Ureter (tissue), 1 donor: ENCODE measurements at places on chromosomes 5 and 9. TPM values are rescaled to one million over a fixed set of nuclear protein-coding genes. Genes with fewer than 3 reads are reported as not detected.
A peak's percentile ranks its signal among the peaks of the same experiment; 100 is the strongest.

DNA sequence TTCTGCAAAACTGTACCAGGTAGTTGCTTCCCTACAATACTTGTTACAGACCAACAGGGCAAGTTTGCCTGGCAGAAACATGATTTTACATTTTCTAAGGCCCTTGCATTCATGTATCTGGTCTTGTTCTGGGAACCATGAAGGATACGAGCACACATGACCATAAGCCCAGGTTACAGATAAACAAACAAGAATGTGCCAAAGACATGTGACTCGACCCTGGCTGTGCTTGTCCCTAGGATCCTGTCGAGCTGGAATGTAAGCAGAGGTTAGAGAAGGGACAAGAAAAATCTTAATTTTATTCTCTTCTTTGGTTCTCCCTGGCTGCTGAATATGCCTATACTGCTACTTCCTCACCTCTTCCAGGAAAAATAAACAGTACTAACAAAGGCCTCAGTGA lies 32.5 kb downstream of the PTCH1 start:
- no peak for DNase-seq

ADAM19 gene
- 17.4 TPM for total RNA-seq

DNA sequence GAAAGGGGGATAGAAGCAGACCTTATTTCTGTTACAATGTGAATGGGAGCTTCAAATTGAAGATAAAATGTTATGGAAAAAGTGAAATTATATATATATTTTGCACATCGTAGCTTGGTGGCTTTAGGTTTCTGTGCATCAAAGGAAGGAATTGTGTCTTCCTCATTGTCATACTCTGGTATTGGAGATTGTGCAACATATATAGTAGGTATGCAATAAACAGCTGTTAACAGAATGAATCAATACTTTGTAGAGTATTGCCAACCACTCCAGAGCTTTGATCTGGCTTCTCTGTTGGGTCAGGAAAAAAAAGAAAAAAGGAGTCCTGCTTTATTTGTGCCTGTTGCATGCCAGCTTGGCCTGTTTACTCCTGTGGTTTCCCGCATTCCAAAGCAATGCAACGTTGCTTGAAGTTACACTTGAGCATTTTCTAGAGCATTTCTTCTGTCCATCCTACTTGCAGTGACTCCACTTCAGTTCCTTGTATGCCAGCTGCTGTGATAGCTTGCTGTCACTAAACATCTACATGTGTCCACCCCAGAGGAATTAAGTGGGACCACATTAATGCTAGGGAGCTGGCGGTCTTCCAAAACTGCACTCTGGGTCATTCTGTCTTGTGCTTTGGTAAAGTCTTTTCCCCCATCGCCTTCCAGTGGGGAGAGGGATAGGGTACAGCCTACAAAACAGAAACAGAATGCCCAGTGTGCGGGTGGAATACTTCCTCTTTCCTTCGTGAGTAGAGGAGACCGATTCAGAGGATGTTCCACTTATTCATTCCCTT lies 62.0 kb upstream of the MEF2C start:
- DNase-seq = no peak

DNA sequence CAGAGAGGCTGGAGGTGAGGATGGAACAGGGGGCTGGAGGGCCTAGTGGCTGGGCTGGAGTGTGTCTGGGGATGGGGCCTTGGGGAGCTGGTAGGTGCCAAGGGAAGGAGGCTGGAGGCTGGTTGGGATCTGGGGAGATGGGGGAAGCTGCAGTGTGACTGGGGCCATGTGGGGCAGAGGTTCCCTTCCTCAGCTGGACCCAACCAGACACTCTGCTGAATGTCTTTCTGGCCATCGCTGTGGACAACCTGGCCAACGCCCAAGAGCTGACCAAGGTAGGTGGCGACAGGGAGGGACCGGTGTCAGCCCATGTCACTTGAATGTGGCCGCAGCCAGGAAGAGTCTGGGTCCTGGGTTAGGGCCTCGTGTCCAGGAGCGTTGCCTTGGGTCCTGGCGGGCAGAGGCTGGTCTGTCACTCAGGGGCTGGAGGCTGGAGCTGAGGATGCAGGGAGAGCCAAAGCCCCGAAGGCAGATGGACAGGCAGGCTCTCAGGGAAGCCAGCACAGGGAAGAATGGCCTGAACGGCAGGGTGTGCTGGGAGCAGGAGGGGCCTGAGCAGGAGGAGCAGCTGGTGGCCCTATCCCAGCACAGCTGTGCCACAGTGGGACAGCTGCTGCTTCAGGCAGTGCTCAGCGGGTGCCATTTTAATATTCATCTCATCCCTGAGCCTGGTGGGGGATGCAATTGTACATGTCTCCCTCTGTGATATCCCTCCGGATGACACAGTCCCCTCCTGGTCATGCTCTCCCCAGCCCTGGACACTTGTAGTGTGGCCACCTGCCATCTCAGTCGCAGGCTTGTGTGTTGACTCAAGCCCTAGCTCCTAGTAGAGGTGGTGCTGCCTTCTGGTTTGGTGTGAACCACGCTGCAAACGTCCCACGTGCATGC lies 132.5 kb downstream of the CACNA1B start:
- peak; percentile 25 for DNase-seq

GRCh38 chr5:124581738-124582560 lies 164.5 kb downstream of the ZNF608 start:
- DNase-seq = no peak

SCGB3A2 gene
- total RNA-seq = not detected

DNA sequence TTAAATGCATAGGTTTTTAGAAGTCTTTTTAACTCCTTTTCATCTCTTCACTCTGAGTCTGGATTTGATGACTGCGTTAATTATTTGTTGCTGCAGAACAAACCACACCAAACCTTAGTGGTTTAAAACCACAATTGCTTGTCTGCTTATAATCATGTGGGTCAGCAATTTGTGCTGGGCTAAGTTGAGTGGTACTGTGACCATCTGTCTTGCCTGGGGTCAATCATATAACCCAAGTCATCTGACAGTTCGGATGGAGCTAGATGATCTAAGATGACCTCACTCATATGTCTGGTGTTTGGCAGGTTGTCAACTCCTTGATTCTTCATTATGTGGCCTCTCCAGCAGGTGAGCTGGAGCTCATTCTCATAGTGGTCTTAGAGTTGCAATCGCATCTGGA lies 219.1 kb upstream of the ELAVL2 start:
- DNase-seq = no peak

CYSRT1 gene
- 1.9 TPM for total RNA-seq

- no peak for DNase-seq
Observed at GRCh38 chr5:64207978-64208377, 42.3 kb downstream of the RNF180 start.

DNA sequence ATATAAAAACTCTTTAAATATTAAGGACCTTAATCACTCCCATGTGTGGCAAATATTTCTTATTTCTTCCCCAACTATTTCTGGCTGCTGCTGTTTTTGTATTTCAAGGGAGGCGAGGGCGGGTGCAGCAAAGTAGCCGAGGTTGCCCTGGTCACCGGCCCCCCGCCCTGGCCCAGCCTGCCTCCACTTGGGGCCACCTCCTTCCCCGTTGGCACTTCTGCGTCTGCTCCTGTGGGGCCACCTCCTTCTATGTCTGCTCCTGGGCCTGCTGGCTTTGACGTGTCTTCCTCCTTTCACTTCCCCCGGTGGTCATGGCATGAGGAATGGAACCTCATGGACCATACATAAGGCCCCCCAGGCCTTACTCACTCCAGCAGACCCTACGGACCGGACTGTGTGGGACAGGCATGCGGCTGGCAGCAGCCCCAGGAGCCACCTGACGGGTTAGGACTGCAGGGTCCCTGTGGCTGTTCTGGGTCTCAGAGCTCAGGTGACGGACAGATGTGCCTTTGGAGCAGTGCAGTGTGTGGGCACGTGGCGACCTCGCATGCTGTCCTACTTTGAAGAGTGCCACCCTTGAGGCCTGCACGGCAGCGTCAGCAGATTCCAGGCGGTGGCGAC lies 5.8 kb upstream of the ENTPD8 start:
- no peak for DNase-seq

DNA sequence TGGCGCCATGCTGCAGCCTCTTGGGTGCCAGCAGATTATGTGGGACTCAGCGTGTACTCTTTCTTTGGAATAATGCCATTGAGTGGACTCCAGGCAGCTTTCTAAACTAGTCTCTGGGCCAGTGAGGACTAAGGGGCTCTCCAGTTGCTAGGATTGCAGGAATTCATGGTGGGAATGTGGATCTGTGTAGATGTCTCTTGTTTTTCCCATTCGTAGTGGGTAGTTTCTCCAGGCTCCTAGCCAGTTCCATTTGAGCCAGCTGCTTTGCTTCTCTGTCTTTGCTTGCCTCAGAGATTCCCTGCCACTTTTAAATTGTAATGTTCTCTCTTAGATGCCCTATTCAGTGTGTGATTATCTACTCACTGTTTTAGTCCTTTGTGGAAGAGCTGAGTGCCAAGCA lies 42.6 kb downstream of the SLF1 start:
- DNase-seq = no peak

DNA sequence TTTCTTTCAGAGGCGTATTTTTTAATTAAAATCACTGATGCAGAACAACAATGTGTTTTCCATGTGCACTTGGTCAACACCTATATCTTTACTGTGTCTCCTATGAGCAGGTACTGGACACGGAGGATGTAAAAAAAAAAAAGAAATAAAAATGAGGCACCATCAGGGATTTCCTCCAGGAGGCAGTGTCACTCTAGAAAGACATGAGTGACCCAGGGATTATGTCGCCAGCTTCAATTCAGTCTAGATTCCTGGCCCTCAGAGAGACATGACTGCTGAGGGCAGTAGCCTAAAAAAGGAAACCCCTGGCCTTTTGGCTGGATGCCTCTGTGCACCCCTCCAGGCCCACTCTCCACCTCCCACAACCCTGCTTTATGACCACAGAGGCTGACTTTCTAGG lies 18.3 kb upstream of the IL33 start:
- no peak for DNase-seq

- DNase-seq = no peak
Observed at GRCh38 chr5:44632344-44632743, 176.4 kb upstream of the MRPS30 start.

PCDHB10 gene
- total RNA-seq = 2.5 TPM

DNA sequence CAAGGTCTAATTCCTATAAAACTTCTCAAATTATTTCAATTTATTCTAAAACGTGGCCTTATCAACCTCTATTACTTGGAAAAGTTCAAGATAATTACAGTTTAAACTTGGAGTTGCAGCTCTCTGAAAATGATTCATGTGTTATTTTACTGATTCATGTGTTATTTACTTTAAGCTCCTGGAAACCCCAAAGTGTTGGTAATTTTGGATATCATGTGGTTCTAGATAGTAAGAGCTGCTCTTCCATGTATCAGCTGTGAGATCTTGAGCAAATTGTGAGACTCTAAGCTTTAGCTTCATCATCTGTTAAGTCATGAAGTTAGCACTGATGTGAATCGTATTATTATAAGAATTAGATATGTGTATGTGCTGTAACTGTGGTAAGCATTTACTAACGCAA lies 749.2 kb downstream of the TLE4 start:
- no peak for DNase-seq

DNA sequence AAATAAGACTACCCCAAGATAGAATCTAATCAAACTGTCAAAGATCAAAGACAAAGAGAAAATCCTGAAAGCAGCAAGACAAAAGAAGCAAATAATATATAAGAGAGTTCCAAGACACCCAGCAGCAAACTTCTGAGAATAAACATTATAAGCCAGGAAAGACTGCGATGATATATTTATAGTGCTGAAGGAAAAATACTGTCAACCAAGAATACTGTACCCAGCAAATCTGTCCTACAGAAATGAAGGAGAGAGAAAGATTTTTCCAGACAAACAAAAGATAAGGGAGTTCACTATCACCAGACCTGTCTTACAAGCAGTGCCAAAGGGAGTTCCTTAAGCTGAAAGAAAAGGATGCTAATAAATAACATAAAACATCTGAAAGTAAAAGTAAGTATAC lies 227.4 kb downstream of the DENND1A start:
- no peak for DNase-seq

GRCh38 chr5:9188956-9189355 lies 356.9 kb downstream of the SEMA5A start:
- DNase-seq = no peak

DNA sequence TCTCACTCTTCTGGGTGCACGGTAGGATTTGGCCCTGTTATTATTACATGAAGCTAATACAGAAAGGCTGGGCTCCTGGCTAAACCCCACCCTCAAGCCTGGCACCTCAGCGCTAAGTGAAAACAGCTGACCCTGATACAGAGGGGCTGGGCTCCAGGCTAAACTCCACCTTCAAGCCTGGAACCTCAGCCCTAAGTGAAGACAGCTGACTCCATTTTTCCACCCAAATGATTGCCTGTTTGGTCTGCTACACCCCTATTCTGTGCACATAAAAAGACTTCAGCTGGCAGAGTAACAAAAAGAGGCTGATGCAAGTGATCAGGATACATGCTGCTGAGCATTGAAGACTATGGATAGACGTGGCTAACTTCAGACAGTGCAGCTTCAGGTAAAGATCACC lies 148.4 kb upstream of the CLINT1 start:
- no peak for DNase-seq

KIAA0825 gene
- 5.9 TPM for total RNA-seq

FOXD4L4 gene
- 0.47 TPM for total RNA-seq

GRCh38 chr5:77117161-77117560 lies 30.1 kb upstream of the ZBED3 start:
- DNase-seq = no peak

MLANA gene
- total RNA-seq = not detected

BTNL8 gene
- not detected for total RNA-seq

DNA sequence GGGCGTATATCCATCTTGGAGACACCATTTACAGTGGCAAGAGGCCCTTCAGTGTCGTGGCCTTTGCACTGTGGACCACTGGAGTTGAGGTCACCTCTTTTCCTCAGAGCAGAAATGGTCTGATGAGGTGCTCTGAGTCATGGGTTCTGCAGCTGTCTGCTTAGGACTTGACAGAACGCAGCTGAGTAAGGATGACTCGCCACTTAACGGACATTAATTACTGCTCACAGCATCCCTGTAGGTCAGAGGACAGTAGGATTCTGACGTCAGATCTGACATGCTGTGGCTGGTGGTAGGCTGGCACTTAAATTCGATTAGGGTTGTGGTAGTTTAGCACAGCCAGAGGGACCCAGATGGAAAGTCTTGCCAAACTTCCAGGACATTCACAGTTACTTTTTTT lies 479.4 kb downstream of the DMAC1 start:
- DNase-seq = no peak

RAD50 gene
- total RNA-seq = 49.5 TPM

NIPAL4 gene
- 49.8 TPM for total RNA-seq

WDR38 gene
- not detected for total RNA-seq

- no peak for DNase-seq
Observed at GRCh38 chr5:101535626-101536025, 632.5 kb upstream of the ST8SIA4 start.

DNA sequence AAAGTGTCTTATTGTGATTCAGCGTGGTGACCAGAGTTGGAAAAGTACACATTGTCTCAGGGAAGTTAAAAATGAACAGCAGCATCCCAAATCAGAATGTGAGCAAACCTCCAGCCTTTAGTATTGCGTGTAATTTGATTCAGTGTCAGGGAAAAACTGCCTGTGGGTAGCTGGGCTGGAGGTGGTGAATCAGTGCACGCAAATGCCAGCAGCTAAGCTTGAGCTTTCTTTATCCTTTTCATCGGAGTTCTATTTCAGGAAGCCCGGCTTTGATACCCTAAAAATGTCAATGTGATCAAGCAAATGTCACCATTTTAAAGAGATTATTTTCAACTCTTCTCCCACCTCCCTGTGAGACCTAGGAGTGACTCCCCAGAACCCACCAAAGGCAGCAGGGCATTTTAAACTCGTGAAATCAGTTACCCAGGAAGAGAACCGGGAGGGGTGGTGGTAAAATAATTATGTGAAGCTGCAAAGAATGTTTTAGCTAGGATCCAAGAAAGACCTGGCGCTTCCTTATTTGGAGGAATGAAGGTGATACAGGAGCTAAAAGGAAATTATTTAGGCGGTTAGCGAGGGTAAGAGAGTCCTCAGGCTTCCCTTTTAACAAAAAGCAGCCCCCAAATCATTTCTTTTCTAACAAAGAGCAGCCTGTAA lies 25.7 kb upstream of the C5orf47 start:
- DNase-seq = no peak

LPAR1 gene
- total RNA-seq = 67.6 TPM
